ENCODE measurements at places on chromosomes 7 and 10.

GRCh38 chr7:158246272-158246959 is 341.2 kb downstream of the PTPRN2 start:
- DNase-seq = no peak

DNA sequence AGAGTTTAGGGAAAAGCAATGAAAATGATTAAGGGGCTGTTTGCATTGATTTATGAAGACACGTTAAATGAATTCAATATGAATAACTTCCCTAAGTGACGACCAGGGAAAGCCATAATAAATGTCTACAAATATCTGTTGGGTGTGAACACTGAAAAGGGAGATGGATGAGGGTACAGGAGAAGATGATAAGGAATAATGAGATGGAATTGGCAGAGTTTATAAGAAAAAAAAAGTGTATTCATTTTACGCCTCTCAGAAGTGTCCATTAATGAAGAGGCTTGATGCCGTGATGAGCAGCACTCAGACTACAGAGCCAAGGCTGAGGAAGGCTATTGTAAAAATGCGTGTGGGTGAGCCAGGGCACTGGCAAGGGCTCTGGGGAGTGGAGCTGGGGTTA is 346.7 kb upstream of the AKR1E2 start:
- DNase-seq = no peak

DNA sequence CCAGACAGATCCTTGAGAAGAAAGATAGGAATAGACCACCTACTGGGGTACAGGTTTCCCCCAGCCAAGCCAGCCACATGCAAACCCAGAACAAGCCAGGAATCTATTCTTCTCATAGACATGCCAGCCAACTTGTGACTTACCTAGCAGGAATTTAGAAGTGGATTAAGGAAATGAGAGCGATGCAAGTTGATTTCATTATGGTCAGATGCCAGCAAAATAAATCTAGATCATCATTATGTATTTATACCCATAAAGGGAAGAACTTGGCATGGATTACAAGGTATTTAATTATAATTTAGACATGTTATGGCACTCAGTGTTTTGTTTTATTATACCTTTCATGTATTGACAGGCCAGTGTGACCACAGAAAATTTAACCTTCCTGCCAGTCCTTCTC is 32.8 kb downstream of the SLC35G1 start:
- peak; percentile 4 for DNase-seq

DNA sequence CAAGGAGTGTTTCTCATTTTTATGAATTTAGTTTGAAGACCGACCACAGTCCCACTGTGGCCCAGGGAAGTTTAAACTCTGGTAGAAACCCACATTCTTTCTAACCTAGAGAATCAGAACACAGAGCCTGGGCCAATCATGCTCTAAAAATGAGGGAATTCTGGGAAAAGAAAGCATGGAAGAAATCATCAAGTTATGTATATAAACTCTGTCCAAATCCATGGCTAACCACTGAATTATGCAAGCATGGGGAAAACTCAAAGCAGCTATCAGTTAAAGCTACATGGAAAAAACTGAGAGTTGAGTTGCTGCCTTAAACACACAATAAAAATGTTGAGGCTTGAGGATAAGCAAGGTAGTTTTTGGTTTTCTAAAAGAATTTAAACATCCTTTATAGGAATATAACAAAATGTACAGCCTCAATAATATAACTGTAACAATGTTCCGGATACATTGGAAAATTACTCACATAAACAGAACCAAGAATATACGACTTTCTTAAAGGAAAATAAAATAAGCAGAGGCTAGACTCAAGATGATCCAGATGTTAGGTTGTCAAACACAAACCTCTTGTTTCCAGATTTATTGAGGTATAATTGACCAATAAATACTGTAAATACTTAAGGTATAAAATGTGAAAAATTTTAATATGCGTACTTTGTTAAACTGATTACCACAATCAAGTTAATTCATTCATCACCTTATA is 311.2 kb upstream of the GNAI1 start:
- DNase-seq = peak; percentile 45

DNA sequence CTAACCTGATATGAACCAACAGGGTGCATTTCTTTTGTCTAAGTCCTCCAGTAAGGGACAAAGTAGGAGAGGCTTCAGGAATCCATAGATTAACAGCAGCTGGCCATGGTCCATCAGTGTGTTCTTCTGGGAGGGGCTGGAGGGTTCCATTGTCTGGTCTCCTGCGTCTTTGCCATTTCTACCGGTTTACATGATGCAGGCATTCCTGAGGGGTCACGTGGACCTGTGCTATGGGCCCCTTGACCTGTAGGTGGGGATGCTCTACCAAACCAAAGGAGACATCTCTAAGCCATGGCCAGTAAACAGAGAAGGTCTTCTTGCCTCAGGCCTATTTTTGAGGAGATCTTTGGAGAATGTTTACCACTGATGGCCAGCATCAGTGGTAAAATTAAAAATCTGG is 28.7 kb upstream of the HABP2 start:
- DNase-seq = peak; percentile 41

DNA sequence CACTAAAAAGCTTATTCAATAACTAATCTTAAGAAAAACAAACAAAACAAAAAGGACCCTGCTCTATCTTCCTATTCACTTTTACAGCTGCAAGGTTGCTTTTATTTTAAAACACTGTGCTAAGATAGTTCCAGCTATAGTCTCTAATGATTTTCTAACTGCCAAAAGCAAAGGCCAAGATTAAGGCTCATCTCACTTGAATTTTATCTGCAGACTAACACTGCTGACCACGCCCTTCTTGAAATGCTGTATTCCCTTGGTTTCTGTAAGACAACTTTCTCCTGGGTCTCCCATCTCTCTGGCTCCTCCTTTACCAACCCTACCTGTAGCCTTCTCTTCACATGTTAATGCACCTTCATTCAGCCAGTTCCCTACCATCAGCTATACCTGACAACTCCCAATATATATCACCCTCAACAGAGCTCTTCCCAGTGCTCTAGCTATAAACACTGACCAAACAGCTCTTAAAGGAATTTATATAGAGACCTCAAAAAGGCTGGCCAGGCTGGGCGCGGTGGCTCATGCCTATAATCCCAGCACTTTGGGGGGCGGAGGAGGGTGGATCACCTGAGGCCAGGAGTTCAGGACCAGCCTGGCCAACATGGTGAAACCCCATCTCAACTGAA is 11.7 kb downstream of the SRPK2 start:
- no peak for DNase-seq

DNA sequence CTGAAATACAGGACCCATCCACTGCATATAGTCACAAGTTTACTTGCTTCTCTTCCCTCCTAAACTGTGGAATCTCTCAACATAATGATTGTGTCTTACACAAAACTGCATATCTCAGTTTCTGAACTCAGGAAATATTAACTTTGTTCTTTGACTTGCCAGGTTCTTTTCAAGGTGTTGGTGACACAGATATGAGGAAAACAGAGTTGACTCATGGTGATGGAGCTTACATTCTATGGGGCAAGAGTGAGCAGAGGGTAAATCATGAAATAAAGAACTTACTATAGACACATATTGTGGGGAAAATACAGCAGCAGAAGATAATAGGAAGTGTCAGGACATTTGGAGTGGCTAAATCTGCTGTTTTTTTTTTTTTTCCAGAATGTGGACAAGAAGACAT is 72.5 kb upstream of the IGFBP3 start:
- no peak for DNase-seq

DNA sequence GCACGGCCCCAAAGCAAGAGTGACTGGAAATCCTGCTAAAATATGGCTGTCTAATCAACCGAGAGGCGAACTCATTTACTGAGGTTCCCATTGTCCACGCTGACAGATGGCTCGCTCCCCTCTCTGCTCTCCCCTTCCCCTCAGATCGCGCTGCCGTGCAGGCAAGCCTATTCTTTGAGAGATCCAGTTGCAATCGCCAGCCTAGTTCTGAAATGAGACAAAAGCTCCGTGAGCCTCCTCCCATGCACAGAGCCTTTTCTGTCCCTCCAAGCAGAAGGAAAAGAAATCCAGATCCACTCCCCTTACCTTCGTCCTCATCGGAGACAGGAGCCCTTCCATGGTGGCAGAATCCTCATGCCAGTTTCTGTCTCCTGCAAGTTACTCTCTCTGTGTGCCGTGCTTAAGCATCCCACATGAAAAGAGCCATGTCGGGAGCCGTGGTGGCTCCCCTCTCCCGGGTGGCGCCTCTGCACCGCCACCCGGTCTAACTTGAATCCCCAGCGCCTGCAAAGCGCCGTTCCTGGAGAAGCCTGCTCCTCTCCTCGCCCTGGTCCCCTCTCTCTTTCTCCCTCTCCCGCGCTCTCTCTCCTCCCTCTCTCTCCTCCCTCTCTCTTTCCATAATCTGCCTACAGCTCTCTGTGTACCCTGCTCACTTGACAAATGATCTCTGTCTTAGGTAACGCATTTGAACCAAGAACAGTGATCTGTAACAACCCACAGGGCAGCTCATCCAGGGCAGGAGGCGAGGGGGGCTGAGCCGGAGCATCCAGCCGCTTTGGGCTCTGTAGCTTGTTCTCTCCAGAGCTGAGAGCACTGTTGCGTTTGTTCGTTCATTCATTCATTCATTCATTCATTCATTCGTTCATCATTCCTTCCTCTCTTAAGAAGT is 156.8 kb downstream of the FRMD4A start:
- no peak for DNase-seq

- DNase-seq = no peak
These were observed 922 bp upstream of the MYO1G start for GRCh38 chr7:44979481-44980392.

DNA sequence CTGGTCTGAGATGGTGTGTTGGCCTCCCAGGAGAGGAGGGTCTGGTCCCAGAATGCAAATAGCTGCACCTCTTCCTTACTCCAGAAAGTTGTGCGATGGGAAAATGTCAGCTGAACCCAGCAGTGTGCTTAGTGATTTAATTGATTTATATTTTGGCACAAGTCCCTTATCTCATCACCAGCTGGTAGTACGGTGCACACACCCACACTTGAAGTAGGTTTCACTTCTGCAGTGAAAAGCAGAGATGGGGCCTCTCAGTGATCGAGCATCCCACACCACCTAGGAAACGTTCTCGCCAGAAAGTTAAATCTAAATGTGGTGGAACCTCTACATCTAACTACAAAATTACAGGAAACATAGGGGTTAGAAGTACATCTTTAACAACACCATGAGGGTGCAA is 80.4 kb downstream of the UBE3C start:
- DNase-seq = no peak
